ENCODE measurements at places on chromosomes 3 and 15.

DNA sequence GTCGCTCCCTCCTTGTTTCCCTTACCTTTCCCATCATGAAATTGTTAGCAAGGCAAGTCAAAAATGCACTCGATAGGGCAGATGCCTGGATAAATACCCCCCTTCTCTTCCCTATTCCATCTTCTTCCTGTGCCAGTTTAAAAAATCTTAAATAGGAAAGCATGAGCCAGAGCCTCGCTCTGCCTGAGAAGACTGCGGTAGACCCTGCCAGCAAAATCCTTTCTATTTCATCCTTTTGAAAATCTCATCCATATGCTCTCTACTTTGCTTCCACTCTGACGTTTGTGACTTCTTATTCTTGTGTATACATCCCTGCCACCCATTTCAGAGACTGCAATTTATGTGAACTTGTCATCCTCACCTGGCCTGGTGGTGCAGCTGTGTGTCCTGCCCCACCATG lies 114.6 kb upstream of the ETV5 start:
- DNase-seq: no peak

DNA sequence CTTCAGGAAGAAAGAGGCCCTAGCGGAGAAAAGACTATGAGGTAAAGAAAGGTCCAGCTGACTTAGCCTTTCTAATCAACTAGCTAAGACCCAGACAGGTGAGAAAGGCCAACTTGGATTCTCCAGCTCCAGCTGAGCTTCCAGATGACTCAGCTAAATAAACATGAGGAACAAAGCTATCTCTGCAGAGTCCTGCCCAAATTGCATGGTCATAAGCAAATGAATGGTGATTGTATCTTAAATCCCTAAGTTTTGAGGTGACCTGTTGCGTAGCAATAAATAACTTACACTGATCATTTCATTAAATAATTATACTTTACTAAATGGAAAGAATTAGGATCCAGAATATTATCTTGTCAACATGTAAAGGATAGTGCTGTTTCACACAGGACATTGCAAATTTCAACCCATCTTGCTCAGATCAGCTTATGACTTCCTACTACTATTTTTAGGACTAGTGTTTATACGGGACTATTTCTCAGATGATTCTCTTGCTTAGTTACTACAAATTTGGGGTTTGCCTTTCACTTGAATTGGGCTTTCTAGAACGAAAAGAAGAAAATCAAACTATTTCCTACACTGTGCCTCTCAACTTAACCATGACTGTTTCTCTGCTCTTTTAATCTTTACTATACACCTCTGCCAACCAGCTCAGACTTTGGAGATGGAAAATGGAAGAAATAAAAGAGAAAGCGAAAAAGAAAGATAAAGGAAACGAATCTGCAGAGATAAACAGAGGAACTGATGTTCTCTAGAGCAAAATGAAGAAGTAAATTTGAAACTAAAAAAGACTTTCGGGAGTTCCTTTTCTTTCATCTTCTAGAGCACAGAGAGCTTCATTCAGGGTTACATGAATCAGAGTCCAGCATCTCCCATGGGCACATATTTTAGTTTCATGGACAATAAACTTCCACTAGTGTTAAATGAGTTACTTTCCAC lies 6.6 kb upstream of the ADGRG7 start:
- no peak for DNase-seq

DNA sequence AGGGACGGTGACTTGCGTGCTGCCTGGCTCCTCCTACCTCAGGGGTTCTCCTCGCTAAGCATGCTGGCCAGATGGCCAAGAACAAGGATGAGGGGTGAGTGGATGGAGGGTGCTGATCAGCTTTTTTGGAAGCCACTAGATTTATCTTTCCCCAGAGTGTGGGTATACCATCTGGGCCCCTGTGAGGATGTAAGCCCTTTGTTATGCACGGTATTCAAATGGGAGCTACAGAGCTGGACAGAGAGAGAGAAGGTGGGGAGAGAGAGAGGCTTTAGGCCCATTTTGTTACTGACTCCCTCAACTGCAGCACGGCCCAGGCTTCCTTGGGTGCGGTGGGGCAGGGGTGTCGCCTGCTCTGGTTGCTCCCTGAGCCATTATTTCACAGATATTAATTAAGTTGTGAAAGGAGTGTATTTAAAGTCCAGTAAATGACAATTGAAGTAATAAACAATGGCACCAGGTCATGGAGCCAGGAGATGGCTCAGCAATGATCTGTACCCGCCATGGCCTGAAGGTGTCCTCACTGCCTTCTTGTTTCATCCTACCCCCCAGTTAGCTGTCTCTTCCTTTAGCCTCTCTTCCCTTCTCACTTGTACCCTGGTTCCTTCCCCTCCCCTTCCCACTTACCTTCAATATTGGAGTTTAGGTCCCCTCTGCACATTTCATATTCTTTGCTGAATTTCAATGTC lies 158.0 kb downstream of the CLSTN2 start:
- no peak for DNase-seq

- DNase-seq: no peak
These were observed 37.3 kb upstream of the CDV3 start for GRCh38 chr3:133535971-133536881.

- DNase-seq: no peak
These were observed 135.4 kb downstream of the PDE8A start for GRCh38 chr15:85116925-85117646.

- no peak for DNase-seq
These were observed 1.1 kb upstream of the RNU6-1 start for GRCh38 chr15:67840749-67841512.

GRCh38 chr3:111616417-111617105 lies 21.4 kb upstream of the ZBED2 start:
- DNase-seq: no peak

- DNase-seq: no peak
These were observed 78.2 kb downstream of the TPRG1 start for GRCh38 chr3:189249987-189250386.

DNA sequence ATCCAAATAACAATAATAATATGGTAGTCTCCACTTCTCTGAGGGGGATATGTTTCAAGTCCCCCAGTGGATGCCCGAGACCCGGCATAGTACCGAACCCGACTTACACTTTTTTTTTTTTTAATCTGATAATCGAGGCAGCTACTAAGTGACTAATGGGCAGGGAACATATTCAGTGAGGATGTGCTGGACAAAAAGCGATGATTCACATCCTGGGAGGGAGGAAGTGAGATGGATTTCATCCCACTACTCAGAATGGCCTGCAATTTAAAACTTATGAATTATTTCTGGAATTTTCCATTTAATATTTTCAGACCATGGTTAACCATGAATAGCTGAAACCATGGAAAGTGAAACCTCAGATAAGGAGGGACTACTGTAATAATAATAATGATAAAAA lies 49.5 kb upstream of the SELENOK start:
- DNase-seq: no peak

GRCh38 chr15:38528294-38528693 lies 36.3 kb downstream of the RASGRP1 start:
- no peak for DNase-seq

GRCh38 chr3:118146658-118147375 lies 887.8 kb downstream of the IGSF11 start:
- DNase-seq: no peak

GRCh38 chr3:107561980-107562379 lies 39.2 kb downstream of the BBX start:
- no peak for DNase-seq

- no peak for DNase-seq
These were observed 41.3 kb downstream of the NEK11 start for GRCh38 chr3:131067983-131068382.

DNA sequence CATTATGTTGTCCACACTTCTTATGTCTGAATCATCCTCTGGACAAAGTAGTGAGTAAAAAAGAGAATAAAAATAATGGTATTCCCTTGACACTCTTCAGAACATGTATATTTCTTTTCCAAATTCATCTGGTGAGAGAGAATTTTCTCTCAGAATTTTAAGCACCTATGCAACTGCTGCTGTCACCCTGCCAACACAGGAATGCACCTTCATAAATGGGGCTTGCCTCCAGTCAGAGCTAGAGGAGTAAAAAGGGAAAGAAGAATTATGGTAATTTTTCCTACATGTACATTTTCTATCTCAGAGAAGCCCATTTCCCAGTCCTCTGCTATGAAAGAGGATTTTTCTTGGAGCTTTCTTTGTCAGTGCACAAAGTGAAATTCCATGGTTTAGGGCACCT lies 92.2 kb upstream of the ALCAM start:
- DNase-seq: no peak

DNA sequence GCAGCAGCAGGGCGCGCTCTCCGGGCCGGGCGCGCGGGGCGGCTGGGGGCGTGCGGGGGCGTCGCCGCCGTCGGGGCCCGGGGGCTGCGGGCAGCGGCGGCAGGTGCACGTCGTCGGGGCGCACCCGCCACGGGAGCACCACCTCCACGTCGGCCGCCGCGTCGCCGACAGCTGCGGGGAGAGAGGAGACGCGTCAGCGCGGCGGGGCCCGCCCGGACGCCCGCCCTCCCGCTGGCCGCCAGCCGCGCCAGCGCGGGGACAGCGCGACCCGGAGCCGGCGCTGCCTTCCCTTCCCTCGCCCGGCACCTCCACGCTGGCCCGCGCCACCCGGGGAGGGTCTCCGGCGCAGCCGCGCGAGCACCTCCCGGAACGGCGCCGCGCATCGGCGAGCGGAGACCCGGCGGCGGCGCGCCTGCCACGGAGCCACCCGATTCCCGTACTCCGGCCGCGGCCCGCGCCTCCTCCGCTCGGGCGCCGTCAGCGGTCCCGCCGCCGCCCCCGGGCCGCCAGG lies 481 bp downstream of the ADAMTS17 start:
- DNase-seq: no peak

- DNase-seq: peak; percentile 39
These were observed 5.3 kb upstream of the SPESP1 start for GRCh38 chr15:68924866-68925560.

DNA sequence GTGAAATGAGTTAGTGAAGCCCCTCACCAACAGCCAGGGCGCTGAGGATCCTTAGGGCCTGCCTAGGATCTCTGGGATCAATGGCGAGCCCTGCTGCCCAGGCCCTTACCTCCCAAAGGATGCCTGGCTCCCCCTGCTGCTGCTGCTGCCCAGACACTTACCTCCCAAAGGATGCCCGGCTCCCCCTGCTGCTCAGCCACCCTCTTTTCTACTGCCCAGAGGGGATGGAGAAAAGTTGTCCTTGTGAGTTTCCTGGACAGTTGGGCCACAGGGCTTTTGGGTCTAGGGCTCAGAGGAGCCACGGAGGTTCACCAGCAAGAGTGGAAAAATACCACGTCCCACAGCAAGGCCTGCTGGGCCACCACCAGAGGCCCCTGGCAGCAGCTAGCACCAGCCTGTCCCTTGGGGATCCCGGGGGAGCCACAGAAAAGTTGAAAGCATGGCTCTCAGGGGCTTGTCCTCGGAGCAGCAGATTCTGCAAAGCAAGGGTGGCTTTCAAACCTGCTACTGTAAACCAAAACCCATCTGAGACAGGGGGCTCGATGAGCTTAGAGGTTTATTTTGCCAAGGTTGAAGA lies 59.4 kb downstream of the SLC6A6 start:
- DNase-seq: no peak

DNA sequence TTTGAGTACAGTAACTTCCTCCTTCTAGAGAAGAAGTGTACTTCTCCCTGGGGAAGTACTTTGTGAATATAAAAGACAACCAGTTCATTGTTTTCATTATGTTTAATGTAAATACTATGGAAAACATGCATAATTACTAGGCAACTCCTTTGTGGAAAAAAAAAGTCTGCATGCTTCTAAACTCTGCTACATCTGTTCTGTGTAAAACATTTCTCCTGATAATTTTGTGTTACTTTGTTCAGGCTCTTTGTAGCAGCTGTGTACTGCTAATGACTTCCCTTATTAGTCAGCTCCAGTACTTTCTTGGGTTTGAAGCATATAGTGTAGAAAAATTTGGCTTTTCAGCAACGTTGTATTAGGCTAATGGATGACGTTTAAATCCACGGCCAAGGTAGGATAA lies 111.6 kb downstream of the FEZF2 start:
- no peak for DNase-seq

- DNase-seq: no peak
These were observed 86.7 kb upstream of the ZBED2 start for GRCh38 chr3:111681661-111682426.

- no peak for DNase-seq
These were observed 103.7 kb upstream of the TGFBR2 start for GRCh38 chr3:30502742-30503073.

GRCh38 chr15:65824941-65825544 lies 33.0 kb upstream of the DENND4A start:
- DNase-seq: no peak

- DNase-seq: no peak
These were observed 25.9 kb downstream of the EXOG start for GRCh38 chr3:38522002-38522401.

DNA sequence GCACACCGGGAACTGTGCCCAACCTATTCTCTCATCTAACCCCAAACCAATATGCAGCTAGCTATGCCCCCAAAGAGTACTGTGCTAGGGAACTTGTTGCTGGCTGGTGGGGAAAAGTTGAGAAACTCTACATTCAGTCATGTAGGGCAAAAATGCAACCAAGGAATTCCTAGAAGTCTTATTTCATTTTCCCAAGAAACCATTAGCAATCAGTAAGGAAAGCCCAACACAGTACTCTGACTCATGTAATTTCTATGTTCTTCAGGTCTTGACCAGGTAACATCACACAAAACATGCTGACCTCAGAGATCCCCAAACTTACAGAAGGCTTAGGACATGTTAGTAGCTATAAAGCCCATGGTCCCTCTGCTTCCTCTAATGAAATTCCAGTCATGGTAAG lies 52.1 kb downstream of the TASOR start:
- DNase-seq: no peak

- no peak for DNase-seq
These were observed 412.0 kb downstream of the CNTN4 start for GRCh38 chr3:2510591-2511145.

DNA sequence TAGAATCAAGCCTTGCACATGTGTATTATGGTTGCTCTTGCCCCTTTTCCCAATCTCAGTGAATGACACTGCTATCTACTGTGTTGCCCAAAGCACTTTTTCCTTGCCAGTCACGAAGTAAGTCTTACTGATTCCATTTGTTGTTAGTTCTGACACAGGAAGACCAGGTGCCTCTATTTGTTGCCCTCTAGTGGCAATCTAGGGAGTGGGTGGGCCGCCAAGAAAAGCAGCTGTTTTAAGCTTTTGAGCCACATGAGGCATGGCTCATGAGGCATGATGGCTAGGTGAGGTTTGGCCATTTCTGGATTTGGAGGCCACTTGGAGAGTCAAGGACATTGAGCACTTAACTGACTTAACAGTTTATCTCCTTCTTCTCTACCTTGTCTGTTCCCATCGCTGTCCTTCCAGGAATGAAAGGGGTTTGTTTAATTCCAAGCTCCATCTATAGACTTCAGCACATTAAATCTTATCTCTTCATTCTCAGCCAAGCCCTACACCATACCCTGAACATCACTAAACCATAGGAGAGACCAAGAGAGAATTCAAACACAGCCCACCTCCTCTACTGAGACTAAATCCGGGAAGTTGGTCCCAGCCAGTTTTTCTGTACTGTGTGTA lies 103.1 kb downstream of the HCN4 start:
- no peak for DNase-seq

- no peak for DNase-seq
These were observed 47.8 kb downstream of the DHX30 start for GRCh38 chr3:47850564-47851410.
